ENCODE measurements at places on chromosomes 3 and 15.

DNA sequence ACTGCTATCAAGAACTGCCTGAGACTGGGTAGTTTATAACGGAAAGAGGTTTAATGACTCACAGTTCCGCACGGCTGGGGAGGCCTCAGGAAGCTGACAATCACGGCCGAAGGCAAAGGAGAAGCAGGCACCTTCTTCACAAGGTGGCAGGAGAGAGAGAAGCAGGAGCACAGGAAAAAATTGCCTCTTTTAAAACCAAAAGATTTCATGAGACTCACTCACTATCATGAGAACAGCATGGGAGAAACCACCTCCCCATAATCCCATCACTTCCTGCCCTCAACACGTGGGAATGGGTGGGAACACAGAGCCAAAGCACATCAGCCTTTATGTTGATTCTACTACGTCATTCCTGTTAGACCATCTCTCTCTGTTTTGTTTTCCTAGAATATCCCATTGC is 650.9 kb upstream of the SEMA6D start:
- no peak for DNase-seq

GRCh38 chr3:143535994-143536784 is 312.1 kb downstream of the SLC9A9 start:
- DNase-seq = no peak

DNA sequence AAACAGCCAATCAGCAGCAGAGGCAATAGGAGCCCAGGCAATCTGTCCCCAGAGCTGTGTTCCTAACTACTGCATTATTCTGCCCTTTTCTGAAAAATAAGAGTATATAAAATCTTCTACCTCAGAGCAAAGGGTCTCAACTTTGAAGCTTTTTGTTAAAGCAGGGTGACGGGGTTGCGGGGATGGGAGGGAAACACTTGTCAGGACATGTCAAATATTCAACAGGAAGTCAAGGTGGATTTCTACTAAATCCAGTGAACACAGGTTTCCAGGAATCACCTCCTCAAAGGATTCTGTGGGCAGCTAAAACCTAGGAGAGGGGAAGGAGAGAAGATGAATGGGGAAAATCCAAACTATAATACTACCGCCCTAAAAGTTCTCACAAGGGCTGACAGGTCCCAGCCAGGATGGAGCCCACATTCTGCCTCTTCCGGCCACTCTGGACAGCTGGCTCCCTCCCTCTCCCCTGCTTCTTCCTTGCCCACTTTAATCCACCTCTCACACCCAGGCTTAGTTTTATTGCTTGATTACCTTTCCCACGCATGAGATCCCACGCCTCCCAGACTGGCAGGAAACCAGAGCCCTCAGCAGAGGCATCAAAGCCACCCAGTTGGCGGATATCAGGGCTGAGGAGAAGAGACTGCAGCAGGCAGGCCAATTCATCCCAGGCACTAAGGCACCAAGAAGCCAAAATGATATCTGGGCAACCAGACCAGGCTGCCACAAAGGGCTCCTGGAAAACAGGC is 77.2 kb downstream of the OSBPL10 start:
- no peak for DNase-seq

GRCh38 chr3:150170852-150171520 is 200.3 kb upstream of the PFN2 start:
- DNase-seq = no peak

DNA sequence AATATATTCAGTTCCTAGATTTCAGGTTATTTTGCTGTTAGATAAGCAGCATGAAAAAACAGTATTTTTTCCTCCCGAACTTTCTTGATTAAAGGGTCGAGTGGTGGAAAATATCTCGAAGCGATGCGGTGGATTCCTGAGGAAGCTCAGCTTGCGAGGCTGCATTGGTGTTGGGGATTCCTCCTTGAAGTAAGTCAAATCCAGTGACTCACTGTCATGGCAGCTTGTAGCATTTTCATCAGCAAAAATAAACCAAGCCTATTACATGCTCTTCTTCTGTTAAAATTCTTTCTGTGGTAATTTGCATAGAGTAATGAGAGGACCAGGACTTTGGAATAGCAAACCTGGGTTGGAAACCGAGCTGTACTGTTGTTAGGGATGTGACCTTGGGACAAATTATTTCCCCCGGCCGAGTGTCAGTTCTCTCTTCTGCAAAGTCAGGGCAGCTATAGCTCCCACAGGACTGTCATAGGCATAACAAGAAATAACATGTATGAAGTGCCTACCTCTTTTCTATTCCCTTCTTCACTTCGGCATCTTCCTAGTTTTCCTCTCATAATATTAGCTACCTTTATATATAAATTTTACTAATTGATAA is 75.6 kb downstream of the UBP1 start:
- DNase-seq = no peak

- DNase-seq = no peak
Observed at GRCh38 chr3:24550588-24550987, 55.9 kb upstream of the THRB start.

DNA sequence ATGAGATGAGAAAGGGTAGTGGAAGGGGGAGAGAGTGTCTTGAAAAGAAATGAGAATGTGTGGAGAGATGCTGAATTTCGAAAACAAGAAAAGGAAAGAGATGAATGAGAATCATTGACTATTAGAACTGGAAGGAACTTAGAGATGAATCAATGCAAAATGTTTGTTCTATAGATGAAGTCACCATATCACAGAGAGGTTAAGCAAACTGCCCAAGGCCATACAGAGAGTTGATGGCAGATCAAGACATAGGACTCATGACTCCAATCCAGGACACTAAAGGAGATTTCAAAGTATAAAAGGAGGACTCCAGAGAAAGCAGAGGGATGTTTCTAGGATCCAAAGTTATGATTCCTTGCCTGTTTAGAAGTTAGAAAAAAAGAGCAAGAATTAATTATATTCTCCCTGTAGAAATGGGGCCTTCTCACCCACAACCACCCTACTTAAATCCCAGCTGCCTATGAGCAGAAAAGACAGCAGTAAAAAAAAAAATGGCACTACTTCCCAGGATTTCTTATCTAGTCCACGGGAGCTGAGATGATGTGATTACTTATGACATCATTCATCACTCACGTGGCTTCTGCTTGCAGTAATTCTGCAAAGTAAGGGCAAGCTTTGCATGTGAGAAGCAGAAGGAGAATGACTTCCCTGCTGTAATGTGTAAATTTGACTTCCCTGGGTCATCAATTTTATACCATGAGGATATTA is 210.8 kb upstream of the MRPL3 start:
- DNase-seq = no peak

GRCh38 chr15:65132878-65133547 is 595 bp downstream of the PDCD7 start:
- DNase-seq = peak; percentile 5

- DNase-seq = no peak
Observed at GRCh38 chr3:52926554-52926953, 29.2 kb upstream of the STIMATE start.

DNA sequence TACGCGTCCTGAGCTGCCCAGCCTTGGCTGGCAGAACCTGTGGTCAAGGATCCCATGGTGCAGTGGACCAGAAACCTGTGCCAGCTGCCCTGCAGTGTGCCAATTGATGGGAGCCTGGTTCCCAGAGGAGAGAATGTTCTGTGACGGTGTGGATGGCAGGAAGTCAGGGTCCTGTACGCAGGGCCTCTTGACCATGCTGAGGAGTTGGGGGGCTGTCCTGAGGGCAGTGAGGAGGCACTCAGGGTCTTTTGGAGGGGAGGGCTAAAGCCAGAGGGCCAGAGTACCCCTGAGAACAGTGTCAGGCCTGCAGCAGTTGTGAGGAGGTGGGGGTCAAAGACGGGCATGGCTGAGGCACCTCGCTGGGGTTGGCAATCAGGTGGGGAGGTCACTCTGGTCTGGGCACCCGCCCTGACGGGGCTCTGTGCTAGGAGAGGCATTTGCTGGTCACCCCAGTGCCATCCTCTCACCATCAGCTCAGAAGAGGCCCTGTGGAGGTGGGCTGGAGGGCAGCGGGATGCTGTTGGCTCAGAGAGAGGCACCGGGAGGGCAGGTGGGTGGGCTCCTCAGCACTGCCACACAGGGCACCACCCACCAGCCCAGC is 61.0 kb downstream of the SCN5A start:
- DNase-seq = no peak

- DNase-seq = no peak
Observed at GRCh38 chr15:41125931-41126642, 10.0 kb upstream of the INO80 start.

DNA sequence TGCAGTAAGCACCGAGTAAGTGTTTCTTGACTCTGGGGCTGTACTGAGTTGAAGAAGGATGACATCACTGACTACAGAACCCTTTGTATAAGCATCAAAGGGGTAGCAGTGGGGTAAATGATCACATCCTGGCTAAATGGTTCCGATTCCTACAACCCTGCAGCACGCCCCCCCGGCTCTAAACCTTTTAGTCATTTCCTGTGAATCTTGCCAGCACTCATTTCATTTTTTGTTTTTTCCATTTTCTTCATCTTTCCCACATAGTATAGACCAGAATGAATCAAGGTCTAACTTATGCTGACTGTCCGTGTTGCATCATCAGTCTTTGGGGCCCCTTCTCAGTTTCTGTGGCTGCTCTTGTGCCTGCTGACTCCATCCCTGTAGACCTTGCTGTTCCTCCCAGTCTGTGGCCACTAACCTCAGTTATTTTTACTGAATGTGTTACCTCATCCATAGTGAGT is 383.1 kb upstream of the TPRG1 start:
- DNase-seq = peak; percentile 60

DNA sequence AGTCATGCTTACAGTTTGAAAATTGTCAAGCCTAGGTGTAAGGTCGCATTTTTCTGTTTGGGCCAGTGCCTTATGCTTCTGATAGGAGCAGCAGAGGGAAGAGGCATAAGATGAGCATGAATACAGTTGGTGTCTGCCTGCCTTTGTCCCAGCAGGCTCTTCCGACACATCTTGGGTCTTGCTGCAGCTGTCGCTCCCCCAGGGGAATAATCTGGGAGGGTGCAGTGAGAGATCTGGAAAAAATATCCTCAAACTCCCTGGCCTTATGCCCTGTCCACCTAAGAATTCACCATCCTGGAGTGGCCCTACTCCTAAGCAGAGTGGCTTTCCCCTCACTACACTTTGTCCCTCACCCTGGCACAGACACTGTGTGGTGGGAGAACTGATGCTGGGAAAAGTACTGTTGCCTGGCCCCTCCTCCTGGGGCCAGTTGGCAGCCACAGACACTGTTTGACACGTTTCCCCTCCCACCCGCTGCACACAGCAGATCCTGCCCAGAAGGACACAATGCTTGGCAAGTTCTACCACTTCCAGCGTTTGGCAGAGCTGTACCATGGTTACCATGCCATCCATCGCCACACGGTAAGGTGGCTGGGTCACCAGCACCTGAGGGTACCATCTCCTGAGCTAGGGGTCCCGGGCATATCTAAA is 21.1 kb upstream of the RHO start:
- DNase-seq = no peak
